ENCODE measurements at places on chromosomes 3 and 15. TPM values are rescaled to one million over a fixed set of nuclear protein-coding genes. Genes with fewer than 3 reads are reported as not detected.

GRCh38 chr3:58032186-58032585 lies 24.0 kb downstream of the FLNB start:
- H3K36me3 ChIP-seq, result no peaks in the 10 kb centered on the region
- no peak overlapping the region for H3K27ac ChIP-seq
- DNase-seq, result no peak
- no peaks in the 10 kb centered on the region for H3K27me3 ChIP-seq
- no peak overlapping the region for H3K4me3 ChIP-seq
- H3K4me1 ChIP-seq, result peaks cover 38% of the 10 kb centered on the region

GRCh38 chr15:57314221-57314620 lies 62.1 kb upstream of the CGNL1 start:
- H3K4me3 ChIP-seq, result no peak overlapping the region
- H3K27ac ChIP-seq, result no peak overlapping the region
- H3K4me1 ChIP-seq, result no peaks in the 10 kb centered on the region
- H3K27me3 ChIP-seq, result no peaks in the 10 kb centered on the region
- no peaks in the 10 kb centered on the region for H3K36me3 ChIP-seq

DNA sequence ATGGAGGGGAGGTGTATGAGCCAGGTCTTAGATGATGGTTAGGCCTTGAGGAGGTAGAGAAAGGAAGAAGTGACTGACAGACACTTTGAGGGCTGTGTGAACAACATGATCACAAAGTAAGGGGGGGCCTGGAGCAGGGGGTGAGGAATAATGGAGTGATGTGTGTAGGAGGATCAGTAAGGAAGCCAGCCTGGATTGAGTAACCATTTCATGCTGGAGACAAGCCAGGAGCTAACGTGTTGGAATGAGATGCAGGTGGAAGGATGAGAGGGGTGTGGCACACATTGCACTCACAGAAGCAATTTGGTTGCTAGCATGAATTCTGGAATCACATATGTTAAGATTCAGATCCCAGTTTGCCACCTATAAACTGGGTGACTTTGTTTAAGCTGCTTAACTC lies 65.5 kb downstream of the BBX start:
- H3K4me3 ChIP-seq, result no peak overlapping the region
- no peaks in the 10 kb centered on the region for H3K36me3 ChIP-seq
- no peaks in the 10 kb centered on the region for H3K27me3 ChIP-seq
- DNase-seq, result no peak
- H3K27ac ChIP-seq, result no peak overlapping the region

- H3K4me1 ChIP-seq, result no peaks in the 10 kb centered on the region
- H3K4me3 ChIP-seq, result no peak overlapping the region
- DNase-seq, result no peak
These were observed 330.3 kb upstream of the GOLIM4 start for GRCh38 chr3:168425936-168426595.

GRCh38 chr3:34780973-34781372 lies 858.4 kb upstream of the ARPP21 start:
- H3K36me3 ChIP-seq, result no peaks in the 10 kb centered on the region
- no peaks in the 10 kb centered on the region for H3K27me3 ChIP-seq
- no peak for DNase-seq

DNA sequence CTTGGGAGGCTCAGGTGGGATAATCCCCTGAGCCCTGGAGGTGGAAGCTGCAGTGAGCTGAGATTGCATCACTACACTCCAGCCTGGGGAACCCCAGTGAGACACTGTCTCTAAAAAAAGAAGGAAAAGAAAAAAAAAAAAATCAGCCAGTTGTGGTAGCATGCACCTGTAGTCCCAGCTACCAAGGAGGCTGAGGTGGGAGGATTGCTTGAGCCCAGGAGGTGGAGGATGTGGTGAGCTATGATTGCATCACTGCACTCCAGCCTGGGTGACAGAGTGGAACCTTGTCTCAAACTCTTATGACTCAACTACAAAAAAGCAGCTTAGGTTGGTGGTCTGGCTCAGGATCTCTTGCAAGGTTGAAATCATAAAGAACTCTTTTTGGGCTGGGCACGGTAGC lies 19.3 kb upstream of the GPX1 start:
- no peak overlapping the region for H3K27ac ChIP-seq
- H3K4me1 ChIP-seq, result peaks cover 14% of the 10 kb centered on the region
- H3K36me3 ChIP-seq, result peaks cover 10% of the 10 kb centered on the region
- no peaks in the 10 kb centered on the region for H3K27me3 ChIP-seq
- DNase-seq, result peak; percentile 42

DNA sequence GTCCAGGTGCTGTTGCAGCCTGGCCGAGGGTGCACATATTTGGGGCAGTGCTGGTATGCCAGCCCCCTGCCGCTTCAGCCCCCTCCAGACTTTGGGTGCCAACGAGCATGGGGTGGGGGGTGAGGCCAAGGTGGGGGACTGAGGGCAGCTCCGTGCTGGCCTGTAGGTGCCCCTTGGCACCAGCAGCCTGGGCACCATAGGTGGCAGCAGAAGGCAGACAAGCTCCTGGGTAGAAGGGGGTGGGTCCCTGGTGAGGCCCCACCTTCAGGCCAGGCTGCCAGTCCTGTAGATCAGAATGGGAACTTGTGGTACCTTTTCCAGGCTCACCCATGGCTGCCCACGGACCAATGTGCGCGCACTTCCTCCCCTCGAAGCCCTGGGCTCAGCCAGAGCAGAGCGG lies 16.1 kb upstream of the PLA2G4E start:
- H3K4me3 ChIP-seq, result no peak overlapping the region
- no peak overlapping the region for H3K27ac ChIP-seq
- DNase-seq, result no peak
- peaks cover 29% of the 10 kb centered on the region for H3K4me1 ChIP-seq

DNA sequence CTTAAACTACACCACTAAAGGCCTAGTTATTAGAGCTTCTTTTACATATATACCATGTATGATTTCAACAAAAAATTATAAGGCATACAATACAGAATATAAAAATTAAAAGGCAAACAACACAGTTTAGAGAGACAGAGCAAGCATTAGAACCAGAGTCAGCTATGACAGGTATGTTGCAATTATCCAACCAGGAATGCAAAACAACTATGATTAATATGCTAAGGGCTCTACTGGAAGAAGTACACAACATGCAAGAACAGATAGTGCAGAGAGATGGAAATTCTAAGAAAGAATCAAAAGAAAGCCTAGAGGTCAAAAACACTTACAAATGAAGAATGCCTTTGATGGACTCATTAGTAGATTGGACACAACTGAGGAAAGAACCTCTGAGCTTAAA lies 39.6 kb downstream of the CCDC54 start:
- no peak for DNase-seq
- no peaks in the 10 kb centered on the region for H3K36me3 ChIP-seq
- no peaks in the 10 kb centered on the region for H3K4me1 ChIP-seq
- no peak overlapping the region for H3K27ac ChIP-seq
- H3K27me3 ChIP-seq, result no peaks in the 10 kb centered on the region

DNA sequence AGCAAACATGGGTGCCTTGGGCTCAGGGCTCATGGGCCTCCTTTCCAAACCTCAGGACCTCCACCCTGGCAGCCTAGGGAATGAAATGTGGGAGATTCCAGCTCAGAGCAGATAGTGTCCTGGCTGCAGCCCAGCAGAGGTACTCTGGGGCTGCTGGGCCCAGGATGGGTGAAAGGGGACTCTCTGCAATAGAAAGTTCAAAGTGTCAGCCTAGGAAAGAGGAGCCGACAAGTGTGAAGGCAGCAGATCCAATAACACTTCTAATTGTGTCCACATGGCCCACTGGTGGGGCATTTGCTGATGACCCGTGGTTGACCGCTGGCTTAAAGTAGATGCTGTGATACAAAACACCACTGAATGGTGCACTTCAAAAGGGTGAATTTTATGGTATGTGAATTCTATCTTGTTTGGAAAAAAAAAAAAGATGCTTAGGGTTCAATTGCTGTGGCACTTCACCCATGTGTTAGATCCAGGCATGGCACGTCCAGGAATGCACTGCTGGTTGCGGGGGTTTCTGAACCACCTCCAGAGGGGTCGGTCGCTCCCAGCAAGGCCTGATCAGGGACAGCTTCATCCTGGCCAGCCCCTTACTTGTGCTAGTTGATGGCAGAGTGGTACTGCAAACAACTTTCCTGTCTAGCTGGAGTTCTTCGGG lies 20.9 kb downstream of the AMOTL2 start:
- H3K27ac ChIP-seq, result no peak overlapping the region
- H3K4me3 ChIP-seq, result no peak overlapping the region
- H3K4me1 ChIP-seq, result no peaks in the 10 kb centered on the region
- DNase-seq, result no peak

DNA sequence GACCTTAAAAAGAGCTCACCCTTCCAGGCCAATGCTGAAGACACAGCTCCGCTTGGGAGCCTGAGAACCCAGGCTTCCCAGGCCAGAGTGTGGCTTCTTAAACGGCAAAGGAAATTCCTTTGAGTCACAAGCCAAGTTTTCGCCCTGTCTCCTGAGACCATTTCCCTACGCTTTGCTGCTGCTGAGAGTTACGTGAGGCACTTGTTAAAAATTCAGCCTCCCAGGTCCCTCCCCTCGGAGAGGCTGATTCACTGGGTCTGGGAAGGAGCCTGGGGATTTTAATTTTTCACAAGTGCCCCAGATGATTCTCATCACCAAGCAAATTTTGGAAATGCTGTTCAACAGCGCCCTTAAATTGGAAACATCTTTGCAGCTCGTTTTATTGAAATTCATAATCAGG lies 25.5 kb downstream of the RLBP1 start:
- no peak for DNase-seq
- H3K27ac ChIP-seq, result no peak overlapping the region
- no peaks in the 10 kb centered on the region for H3K4me1 ChIP-seq
- H3K27me3 ChIP-seq, result no peaks in the 10 kb centered on the region
- H3K4me3 ChIP-seq, result no peak overlapping the region

- H3K4me3 ChIP-seq, result no peak overlapping the region
- DNase-seq, result no peak
- H3K4me1 ChIP-seq, result no peaks in the 10 kb centered on the region
- H3K27ac ChIP-seq, result no peak overlapping the region
- no peaks in the 10 kb centered on the region for H3K27me3 ChIP-seq
- H3K36me3 ChIP-seq, result no peaks in the 10 kb centered on the region
These were observed 76.8 kb upstream of the UBE3A start for GRCh38 chr15:25515633-25516032.

GRCh38 chr3:29011966-29012365 lies 268.9 kb upstream of the RBMS3 start:
- no peak overlapping the region for H3K27ac ChIP-seq
- no peaks in the 10 kb centered on the region for H3K4me1 ChIP-seq
- DNase-seq, result no peak
- no peaks in the 10 kb centered on the region for H3K27me3 ChIP-seq
- no peak overlapping the region for H3K4me3 ChIP-seq

DNA sequence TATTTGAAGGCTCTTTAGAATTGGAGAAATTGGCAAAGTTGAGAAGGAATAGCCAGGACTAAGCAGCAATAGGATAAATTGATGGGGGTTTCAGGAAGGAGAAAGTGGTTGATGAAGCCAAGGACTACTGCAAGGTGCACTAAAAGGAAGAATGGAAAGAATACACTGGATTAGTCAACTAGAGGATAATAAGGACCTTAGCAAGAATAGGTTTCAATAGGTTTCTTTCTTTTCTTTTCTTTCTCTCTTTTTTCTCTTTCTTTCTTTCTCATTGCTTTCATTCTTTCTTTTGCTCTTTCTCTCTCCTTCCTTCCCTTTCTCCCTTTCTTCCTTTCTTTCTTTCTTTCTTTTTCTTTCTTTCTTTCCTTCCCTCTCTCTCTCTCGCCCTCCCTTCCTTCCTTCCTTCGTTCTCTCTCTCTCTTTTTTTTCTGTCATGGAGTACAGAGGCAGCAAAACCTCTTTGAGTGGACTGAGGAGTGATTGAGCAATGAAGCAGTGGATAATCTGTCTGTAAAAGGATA lies 234.4 kb upstream of the TMC3 start:
- H3K4me1 ChIP-seq, result no peaks in the 10 kb centered on the region
- no peak for DNase-seq
- no peak overlapping the region for H3K27ac ChIP-seq

DNA sequence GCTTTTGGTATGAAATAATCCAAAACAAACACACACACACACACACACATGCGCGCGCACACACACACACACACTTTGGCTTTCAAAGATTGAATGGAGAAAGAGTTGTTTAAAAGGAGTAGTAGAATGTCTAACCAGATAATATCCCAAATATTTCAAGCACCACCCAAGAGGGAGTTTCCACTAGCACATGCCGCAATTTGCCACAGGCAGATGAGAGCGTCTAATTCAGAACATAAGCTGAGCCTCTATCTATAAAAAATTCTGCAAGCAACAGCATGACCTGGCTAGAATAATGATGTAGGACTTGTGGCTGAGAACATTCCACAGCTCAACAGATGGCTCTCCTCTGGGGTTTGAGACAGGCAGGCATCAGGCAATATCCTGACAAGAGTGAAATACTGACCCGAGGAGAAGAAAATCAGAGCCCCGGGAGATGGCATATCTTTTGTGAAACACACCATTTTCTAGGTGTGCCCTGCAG lies 302.5 kb upstream of the GADL1 start:
- H3K27me3 ChIP-seq, result no peaks in the 10 kb centered on the region
- H3K27ac ChIP-seq, result no peak overlapping the region
- DNase-seq, result no peak
- no peaks in the 10 kb centered on the region for H3K36me3 ChIP-seq

DNA sequence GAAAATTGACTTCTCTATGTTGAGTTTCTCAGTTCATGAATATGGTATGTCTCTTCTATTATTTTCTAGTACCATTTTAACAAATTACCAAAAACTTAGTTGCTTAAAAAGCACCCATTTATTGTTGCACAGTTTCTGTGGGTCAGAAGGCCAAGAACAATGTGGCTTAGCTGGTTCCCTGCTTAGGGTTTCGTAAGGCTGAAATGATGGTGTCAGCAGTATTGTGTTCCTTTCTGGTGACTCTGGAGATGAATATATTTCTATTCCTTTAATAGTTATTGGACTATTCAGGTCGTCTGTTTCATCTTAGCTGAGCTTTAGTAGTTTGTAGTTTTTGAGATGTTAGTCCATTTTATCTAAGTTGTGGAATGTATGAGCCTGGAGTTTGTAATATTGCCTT lies 44.9 kb downstream of the IL1RAP start:
- no peaks in the 10 kb centered on the region for H3K4me1 ChIP-seq
- DNase-seq, result no peak
- no peak overlapping the region for H3K27ac ChIP-seq
- H3K27me3 ChIP-seq, result no peaks in the 10 kb centered on the region
- no peak overlapping the region for H3K4me3 ChIP-seq
- H3K36me3 ChIP-seq, result no peaks in the 10 kb centered on the region

RARRES1 gene
- 0.16 TPM for total RNA-seq

DISP2 gene
- total RNA-seq, result not detected

GOLGA8A gene
- 67.0 TPM for total RNA-seq

SPINK8 gene
- not detected for total RNA-seq

SCN11A gene
- not detected for total RNA-seq

CCR8 gene
- 16.9 TPM for total RNA-seq

ISLR gene
- total RNA-seq, result 1.7 TPM

EIF5A2 gene
- 2.5 TPM for total RNA-seq

PATL2 gene
- total RNA-seq, result 10.7 TPM
